IMR-90 (cell line): ENCODE measurements at places on chromosomes 3 and 15. TPM values are rescaled to one million over a fixed set of nuclear protein-coding genes. Genes with fewer than 3 reads are reported as not detected.

The COL7A1 gene
- total RNA-seq = 3.1 and 4.1 TPM in 2 replicates

The WDR93 gene
- total RNA-seq = not detected in 2 replicates

The STX19 gene
- total RNA-seq = not detected in 2 replicates

The RHCG gene
- not detected in 2 replicates for total RNA-seq

The HAPLN3 gene
- 4.4 and 5.9 TPM in 2 replicates for total RNA-seq

- no peak for DNase-seq
Measured at GRCh38 chr3:73314151-73314951, 252.9 kb downstream of the EBLN2 start.

DNA sequence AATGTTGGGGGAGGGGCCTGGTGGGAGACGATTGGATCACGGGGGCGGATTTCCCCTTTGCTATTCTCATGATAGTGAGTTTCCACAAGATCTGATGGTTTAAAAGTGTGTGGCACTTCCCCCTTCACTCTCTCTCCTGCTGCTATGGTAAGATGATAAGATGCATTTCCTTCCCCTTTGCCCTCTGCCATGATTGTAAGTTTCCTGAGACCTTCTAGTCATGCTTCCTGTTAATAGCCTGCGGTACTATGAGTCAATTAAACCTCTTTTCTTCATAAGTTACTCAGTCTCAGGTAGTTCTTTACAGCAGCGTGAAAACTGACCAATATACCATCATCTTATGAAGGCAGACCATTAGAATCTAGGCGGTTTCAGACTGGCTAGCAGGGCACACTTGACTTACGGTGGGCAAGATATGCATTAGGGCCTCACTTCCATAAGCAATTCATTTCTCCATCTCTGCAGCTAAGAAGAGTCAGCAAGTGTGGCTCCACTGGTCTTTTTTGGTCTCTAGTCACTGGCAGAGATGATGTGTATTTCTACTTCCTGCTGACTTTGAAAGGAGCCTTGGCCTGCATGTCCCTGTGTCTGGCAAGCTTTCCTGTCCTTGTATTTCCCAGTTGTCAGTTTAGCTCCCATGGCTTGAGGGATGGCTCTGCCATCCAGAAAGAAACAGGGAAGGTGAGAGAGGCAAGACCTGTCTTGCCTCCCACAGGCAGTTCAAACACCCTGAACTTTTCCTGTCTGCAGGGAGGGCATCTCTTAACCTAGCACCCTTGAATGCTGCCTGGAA lies 109.0 kb upstream of the ADAMTS9 start:
- no peak for DNase-seq

GRCh38 chr3:37814547-37814946 lies 47.1 kb upstream of the CTDSPL start:
- peak; percentile 31 for DNase-seq

DNA sequence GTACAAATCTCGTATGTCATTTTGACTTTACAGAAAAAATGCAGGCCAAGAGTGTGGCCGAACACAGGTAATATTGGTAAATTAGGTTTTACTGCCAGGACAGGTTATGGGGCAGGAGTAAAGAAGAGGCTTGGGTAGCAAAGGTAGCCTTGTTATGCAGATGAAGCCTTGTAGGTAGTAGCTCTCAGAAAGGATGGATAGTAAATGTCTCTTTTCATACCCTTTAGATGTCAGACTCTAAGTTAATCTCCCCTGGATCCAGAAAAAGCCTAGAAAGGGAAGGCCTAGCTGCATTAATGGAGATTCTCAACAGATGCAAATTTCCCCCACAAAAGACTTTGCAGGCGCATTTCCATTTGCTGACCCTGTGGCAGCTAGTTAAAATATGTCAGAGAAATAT lies 1445.1 kb upstream of the CADM2 start:
- no peak for DNase-seq

- no peak for DNase-seq
Measured at GRCh38 chr3:155504682-155505081, 211.2 kb upstream of the STRIT1 start.

GRCh38 chr15:38516626-38517025 lies 48.0 kb downstream of the RASGRP1 start:
- DNase-seq = no peak

DNA sequence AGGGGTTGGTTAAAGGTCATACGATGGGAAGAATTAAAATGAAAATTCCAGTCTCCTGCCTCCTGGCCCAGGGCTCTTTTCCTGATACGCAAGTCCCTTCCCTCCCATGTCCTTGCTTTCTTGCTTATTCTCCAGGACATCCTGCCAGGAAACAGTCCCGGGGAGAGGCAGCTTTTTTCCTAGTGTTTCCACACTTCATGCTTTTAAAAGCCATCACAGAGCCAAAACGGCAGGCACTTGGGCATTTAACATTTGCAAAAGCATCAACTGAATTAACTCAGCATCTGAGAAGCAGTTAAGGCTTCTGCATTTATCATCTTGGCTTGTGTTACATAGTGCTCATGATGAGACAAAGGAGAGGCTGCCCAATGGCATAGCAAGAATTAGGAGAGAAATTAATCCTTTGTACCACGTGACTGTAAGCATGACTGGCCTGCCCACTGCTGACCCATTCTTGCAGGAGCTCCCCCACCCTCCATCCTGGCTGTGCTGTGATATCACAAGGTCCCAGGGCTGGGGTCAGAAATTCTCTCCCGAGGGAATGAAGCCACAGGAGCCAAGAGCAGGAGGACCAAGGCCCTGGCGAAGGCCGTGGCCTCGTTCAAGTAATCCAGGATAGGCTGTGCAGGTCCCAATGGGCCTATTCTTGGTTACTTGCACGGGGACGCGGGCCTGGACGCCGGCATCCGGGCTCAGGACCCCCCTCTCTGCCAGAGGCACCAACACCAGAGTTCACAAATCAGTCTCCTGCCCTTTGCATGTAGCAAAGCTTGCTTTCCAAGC lies 21.6 kb upstream of the VILL start:
- no peak for DNase-seq

- peak; percentile 15 for DNase-seq
Measured at GRCh38 chr3:72487946-72488737, 360.1 kb downstream of the SHQ1 start.

GRCh38 chr3:161414907-161415306 lies 43.6 kb upstream of the SPTSSB start:
- no peak for DNase-seq

DNA sequence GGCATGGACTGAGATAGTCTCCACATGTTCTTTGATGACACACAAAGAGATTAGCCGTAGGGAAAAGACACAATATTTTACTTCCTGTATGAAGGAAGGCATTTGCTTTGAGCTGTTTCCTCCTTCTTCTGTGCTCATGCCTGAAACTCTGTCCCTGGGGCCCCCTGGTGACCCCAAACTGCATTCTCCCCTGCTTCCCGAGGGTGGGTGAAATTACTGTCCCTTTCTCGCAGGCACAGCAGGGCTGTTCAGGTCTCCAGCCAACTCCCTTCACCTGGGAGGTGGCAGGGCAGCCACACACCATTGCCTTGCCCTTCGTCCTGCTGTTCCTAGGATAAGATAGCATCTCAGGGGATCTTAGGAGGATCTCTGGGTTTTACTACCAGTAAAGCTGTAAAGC lies 79.2 kb downstream of the GABRG3 start:
- no peak for DNase-seq
